Activated CD8-positive, alpha-beta memory T cell treated with anti-CD3 and anti-CD28 coated beads for 4 hours (primary cell): ENCODE measurements at places on chromosomes 3 and 15.

- DNase-seq, result no peak
Observed at GRCh38 chr3:29515451-29515850, 234.6 kb downstream of the RBMS3 start.

- DNase-seq, result no peak
Observed at GRCh38 chr15:85616549-85617110, 178.1 kb downstream of the KLHL25 start.

DNA sequence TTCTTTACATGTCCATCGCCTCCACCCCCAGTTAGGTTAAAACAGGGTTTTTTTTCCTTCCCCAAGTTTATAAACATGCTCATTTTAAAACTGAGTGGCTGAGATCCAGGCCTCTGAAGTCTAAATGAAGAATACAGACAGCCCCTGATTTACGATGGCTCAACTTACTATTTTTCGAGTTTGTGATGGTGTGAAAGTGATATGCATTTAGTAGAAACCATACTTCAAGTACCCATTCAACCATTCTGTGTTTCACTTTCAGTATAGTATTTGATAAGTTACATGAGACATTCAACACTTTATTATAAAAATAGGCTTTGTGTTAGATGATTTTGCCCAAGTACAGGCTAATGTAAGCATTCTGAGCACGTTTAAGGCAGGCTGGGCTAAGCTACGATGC lies 30.5 kb upstream of the GNB5 start:
- no peak for DNase-seq

- DNase-seq, result no peak
Observed at GRCh38 chr15:75733761-75734651, 21.4 kb upstream of the CSPG4 start.

DNA sequence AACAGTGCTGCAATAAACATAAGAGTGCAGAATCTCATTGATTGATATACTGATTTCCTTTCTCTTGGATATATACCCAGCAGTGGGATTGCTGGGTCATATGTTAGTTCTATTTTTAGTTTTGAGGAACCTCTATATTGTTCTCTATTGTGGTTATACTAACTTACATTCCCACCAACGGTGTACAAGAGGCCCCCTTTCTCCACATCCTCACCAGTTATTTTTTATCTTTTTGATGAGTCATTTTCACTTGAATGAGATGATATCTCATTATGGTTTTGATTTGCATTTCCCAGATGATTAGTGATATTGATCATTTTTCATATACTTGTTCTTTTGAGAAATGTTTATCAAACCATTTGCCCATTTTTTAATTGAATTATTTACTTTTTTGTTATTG lies 12.4 kb upstream of the IREB2 start:
- no peak for DNase-seq
